Osteoblast (primary cell): ENCODE measurements at places on chromosomes 3 and 15. TPM values are rescaled to one million over a fixed set of nuclear protein-coding genes. Genes with fewer than 3 reads are reported as not detected.
A peak's percentile ranks its signal among the peaks of the same experiment; 100 is the strongest.

DNA sequence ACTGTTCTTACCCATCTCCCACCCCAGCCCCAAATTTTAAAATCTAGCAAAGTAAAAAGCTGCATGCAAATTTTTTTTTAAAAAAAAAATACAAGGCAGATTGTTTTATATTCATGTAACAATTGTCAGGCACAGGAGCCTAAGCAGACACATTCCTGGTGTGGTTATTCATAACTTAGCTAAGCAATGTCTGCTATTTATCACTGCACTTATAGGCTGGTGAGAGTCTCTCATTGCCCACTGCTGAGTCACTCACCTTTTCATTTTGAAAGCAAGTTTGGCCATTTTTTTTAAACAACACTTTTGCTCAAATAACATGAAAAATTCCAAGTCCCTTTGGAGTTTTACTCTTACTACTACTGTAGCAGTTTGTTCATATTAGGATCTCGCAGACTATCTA, 413.9 kb downstream of the RBMS3 start:
- DNase-seq = peak; percentile 70

DNA sequence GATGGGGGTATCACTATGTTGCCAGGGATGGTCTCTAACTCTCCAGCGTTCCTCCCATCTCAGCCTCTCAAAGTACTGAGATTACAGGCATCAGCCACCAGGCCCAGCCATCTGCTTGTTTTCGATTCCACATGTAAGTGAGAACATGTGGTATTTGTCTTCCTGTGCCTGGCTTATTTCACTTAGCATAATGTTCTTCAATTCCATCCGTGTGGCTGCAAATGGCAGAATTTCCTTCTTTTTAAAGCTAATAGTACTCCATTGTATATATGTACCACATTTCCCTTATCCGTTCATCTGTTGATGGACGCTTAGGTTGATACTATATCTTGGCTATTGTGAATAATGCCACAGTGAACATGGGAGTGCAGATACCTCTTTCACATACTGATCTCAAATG, 70.6 kb downstream of the ASB7 start:
- no peak for DNase-seq

DNA sequence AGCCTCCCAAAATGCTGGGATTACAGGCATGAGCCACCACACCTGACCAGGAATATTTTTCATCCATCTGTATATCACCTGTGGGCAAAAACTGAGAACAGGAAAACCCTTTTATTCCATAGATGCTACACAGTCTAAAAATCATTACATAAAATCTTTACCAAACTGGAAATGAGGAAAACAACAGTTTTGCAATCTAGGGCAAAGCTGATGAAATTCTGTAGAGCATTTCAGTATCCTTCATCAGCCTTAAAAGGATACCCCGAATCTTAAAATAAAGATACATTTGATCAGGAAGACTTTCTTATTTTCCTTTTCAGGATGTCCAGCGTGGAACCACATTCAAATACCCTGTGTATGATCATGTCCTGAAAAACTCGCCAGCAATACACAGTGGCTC, 7.1 kb downstream of the SIAH2 start:
- DNase-seq = no peak

LRRC31 gene
- total RNA-seq = not detected in 2 replicates

BTLA gene
- total RNA-seq = 0.36 and 1.8 TPM in 2 replicates
